ENCODE measurements at places on chromosomes 5 and 9.

DNA sequence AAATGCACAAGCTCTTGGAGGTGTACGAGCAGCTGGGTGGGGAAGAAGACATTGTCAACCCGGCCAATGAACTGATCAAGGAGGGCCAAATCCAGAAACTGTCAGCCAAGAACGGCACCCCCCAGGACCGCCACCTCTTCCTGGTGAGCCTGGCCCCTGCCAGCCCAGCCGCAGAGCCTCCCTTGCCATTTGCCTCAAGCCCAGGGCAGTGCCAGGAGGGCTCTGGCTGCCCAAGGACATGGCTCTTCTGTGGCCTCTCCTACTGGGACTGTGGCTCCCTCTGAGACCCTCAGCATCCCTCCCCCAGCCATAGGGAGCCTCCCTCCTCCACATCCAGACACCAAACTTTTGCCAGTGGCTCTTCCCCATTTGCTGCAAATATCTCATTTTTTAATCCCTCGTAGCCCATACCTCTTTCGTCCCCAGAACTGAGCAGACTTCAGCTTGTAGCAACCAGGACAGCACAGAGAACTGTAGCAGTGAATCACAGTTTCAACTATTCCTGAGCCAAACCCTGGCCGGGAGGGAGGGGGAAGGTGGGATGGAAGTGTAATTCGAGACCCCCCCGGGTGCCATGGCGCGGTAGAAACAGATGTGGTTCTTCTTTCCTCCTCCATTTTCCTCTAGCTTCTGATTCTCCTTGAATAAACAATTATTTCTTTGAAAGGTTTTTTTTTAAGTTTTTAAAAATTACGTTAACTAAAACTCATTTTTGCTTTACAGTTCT, 44.5 kb upstream of the SUSD3 start:
- no peak for DNase-seq

DNA sequence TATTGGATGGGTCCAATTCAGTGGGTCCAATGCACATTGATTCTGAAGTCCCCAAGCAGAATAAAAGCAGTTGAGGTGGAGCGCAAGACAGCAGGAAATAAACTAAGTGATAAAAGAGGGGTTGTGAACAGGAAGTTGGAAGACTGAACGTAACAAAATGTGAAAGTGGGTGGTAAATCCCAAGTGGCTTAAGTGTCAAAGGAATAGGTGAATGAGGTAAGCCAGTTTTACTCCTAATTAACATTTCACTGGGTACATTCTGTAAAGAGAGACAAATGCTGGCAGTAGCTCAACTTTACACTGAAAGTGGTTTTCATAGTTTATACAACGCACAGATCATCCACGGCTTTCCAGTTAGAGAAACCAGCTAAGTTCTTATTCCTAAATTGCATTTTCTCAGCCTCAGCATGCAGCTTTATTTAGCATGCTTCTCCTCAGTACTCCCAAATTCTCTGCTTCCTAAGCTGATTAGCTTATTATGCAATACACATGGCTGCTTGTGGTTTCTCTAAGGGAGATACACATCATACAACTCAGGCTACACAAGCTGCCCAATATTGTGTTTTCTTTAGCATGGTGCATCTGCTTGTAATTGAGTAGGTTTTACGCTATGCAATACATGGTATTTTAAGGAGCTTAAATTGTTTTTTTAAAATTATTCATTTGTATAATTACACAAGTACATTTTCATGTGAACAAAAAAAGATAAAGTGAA, 34.2 kb upstream of the HSD17B4 start:
- DNase-seq: no peak

- DNase-seq: no peak
These were observed 70.3 kb upstream of the EPB41L4B start for GRCh38 chr9:109391176-109391575.

- no peak for DNase-seq
These were observed 407.2 kb downstream of the EFNA5 start for GRCh38 chr5:107263387-107264018.

GRCh38 chr9:38747067-38747466, 27.1 kb upstream of the FAM240B start:
- no peak for DNase-seq

DNA sequence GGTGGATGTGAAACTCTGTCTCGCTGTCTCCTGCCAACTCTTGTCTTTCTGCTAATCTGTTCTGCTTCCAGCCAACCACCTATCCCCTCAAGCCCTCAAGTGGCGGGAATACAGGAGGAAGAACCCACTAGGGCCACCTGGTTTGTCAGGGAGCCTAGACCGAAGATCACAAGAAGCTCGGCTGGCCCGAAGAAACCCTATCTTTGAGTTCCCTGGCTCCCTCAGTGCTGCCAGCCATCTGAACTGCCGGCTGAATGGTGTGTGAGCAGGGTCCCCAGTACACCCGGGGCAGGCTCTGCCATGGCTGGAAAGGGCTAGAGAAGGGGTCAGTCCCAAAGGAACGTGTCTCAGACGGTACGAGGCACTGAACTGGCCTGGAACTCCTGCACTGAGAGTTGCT, 49.2 kb upstream of the TESK1 start:
- DNase-seq: no peak

GRCh38 chr5:167843881-167844572, 447.4 kb upstream of the WWC1 start:
- DNase-seq: no peak

DNA sequence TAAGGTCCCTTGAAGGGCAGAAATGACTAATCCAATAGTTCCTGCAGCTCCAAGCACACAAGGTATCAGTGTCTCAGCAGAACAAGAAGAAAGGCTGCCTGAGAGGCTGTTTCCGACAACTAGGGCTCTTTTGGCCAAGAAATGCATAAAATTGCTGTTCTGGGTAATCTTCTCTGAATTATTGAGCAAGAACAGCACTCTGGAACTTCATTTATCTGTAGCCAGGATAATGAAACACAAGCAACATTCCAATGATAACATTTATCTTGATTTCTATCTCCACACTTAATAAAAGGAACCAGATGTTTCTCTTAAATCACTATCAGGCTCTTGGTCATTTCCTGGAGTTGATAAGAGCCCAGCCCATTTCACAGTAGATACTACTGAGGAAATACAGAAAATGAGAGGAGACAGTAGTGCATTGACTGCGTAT, 17.0 kb upstream of the AUH start:
- DNase-seq: no peak

GRCh38 chr5:170444181-170444580, 55.0 kb upstream of the KCNMB1 start:
- DNase-seq: no peak

DNA sequence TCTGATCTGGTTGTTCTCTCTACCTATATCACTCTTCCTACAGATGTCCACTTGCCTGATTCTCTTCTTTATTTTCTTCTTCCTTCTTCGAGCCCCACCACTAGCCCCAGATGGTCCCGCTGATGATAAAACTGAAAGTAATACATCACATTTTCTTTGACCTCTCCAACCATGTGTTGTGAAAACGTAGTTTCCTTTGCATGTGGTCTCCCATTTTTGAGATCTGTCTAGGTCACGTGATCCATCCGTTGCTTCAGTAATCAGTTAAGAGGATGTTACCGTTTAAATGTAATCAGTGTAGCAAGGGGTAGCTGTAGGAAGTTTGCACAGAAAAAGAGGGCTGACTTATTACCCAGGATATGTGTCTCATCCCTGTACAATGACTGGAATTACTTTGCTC, 426.3 kb upstream of the TLE4 start:
- no peak for DNase-seq

DNA sequence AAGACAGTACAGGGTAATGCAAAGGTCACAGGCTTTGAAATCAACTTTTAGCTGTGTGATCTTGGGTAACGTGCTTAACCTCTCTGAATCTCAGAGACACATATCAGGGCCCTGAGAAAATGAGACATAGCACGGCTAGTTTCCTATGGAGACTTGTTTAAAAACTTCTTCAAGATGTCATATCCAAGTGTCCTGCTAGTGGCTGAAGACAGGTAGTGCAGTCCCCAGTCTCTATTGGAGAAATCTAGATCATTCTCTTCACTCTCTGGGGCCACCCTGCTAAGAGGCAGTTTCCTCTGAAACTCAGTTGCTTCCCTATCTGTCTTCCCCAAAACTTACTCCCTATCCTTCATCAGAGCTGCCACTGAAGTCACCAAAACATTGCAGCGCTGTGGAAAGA, 30.3 kb upstream of the GRXCR2 start:
- no peak for DNase-seq

DNA sequence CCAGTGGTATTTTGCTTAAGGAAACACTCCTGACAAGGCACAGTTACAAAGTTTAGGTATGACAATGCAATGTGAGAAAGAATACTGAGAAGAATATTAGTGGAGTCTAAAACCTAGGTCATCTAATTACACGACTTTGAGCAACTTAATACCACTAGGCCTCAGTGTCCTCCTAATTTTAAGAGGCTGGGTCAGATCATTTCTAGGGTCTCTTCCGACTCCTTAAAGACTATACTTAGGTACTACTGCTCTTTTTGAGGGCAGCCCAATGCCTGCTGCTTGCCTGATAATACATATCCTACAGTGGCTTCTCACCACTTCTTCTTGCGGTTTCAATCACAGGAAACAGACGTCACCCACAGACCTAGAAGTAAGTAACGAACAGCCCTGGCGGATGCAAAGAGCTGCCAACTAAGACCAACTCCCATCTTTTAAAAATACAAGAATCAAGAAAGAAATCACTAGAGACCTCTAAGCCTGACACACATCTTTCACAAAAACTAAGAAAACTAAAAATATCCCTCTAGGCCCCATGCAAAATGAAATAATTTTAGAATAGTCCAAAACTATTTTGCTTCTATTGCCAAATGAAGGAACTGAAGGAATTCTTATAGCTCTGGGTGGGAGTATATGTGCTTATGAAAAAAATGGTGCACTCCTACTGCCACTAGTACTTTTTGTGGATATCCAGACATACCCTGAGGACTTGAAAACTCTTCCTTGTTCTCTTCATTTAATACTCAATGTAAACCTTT, 13.1 kb downstream of the DIAPH1 start:
- no peak for DNase-seq

DNA sequence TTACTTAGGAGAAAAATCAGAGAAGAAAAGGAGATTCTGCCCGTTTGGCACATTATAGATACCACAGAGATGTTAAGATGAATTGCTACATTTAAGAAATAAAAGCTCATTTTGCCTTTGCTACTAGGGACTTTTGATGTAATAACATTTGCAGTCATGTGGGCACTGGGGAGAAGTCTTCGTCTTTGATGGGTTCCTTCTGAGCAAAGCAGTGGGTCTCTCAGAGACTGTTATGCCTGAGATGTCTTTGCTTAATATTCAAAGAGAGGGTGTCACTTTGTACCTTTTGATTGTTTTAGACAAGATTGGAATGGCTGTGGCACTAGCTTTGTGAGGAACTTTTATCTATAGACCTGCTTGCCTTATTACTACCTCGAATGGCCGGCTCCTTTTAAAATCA, 25.0 kb downstream of the SLC25A25 start:
- DNase-seq: no peak

- no peak for DNase-seq
These were observed 11.6 kb downstream of the KIF24 start for GRCh38 chr9:34317436-34317835.

DNA sequence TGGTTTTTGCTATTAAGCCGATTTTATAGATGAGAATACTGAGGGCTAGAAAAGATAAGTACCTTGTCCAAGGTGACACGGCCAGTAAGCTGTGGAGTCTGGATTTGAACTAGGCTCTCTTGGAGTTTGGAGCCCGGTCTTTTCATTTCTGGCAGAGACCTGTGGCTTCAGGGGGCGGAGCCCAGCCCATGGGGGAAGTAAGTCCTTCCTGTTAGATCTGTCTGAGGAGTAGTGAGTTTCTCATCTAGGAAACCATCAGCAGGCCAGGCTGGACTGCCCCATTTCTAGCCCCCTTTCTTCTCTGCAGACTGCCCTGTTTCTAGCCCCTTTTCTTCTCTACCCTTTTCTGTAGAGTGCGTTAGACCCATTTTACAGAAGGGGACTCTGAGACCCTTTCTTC, 521 bp upstream of the PTGS1 start:
- no peak for DNase-seq

DNA sequence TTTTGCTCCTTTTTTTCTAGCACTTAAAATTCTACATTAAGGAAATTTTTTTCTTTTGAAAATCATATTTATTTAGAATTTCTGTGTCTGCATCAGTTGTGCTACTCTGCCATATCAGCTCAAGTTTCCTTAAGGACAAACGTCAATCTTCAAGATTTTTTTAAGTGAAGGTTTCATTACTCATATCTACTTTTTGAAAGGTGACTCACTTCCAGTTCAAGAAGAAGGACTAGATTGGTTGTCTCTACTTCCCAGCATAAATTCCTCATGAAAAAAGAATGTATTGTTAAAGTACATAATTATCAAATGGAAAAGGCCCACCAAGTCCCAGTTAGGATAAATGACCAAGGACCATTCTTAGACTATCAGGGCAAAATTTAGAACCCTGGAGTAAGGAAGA, 626.5 kb downstream of the DMRTA1 start:
- no peak for DNase-seq

DNA sequence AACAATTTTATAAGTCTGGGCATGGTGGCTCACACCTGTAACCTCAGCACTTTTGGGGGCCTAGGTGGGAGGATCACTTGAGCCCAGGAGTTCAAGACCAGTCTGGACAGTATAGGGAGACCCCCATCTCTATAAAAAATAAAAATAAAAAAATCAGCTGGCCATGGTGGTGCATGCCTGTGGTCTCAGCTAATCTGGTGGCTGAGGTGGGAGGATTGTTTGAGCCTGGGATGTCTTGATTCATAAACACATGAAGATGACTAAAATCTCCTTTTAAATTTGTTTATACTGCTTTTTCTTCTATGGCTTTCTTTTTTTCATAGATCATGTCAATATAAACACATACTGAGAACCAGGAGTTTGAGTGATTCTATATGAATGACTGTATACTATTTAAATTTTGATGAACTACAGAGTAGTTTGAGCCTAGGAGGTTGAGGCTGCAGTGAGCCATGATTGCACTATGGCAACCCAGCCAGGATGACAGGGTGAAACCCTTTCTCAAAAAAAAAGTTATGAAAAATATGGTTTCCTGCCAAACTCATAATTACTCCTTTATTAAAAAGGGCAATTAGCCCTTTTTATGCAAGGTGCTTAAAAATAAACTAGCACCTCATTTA, 14.2 kb downstream of the RIC1 start:
- DNase-seq: no peak

DNA sequence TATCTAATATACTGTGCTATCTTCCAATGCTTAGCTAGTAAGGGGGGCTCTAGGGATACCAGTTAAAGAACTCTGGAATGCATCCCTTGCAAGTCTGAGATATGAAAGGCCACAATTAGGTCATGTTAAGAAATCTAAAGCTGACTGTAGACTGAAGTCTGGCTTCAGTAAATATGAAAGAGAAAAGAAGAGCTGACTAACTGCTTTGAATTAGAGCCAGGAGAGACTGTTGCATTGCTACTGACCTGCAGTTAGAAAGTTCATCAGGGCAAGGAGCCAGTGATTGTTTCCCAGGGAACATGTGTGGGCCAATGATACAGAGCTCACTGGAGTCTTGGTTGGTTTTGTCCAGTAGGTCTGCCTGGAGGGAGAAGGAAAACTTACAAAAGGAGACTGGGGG, 472.1 kb upstream of the TNC start:
- no peak for DNase-seq

GRCh38 chr5:150142959-150143349, 12.7 kb downstream of the PDGFRB start:
- DNase-seq: no peak
